ENCODE measurements at places on chromosomes 7 and 10.

DNA sequence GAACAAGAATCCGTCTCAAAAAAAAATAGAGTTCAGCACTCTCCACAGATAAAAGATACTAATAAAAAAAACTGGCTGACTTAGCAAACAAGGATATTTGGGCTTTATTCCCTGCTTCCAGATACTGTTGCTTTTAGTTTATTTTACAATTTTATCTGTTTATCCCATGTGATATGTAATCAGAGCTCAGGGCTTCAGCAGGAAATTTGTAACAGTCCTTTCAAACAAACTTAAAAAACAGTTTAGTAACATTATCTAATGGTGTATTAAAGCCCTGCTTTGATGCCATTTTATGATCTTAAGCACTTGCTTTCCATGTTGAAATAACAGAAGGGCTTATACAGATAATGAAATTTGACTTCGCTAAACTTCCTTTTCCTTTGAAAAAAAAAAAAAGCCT, 28.1 kb downstream of the DCLRE1A start:
- DNase-seq: no peak

GRCh38 chr10:113569576-113569975, 16.7 kb downstream of the HABP2 start:
- no peak for DNase-seq

GRCh38 chr10:130169136-130169859, 33.1 kb downstream of the GLRX3 start:
- DNase-seq: no peak

GRCh38 chr10:35353395-35353794, 17.1 kb downstream of the CCNY start:
- no peak for DNase-seq

DNA sequence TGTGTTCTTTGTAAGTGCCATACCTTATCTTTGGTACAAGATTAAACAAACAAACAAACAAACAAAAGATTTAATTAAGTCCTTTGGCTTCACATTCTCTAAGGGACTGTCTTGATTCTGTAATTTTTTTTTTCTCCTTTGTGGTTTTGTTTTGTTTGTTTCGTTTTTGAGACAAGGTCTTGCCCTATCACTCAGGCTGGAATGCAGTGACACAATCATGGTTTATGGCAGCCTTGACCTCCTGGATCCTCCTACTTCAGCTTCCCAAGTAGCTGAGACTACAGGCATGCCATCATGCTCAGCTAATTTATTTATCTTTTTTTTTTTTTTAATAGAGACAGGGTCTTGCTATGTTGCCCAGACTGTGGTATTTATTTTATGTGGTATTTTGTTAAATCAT, 165.8 kb downstream of the LRRC4 start:
- DNase-seq: no peak

GRCh38 chr7:26278770-26279169, 12.9 kb upstream of the SNX10 start:
- no peak for DNase-seq

- DNase-seq: no peak
Observed at GRCh38 chr10:83373671-83374070, 765.6 kb upstream of the GHITM start.

DNA sequence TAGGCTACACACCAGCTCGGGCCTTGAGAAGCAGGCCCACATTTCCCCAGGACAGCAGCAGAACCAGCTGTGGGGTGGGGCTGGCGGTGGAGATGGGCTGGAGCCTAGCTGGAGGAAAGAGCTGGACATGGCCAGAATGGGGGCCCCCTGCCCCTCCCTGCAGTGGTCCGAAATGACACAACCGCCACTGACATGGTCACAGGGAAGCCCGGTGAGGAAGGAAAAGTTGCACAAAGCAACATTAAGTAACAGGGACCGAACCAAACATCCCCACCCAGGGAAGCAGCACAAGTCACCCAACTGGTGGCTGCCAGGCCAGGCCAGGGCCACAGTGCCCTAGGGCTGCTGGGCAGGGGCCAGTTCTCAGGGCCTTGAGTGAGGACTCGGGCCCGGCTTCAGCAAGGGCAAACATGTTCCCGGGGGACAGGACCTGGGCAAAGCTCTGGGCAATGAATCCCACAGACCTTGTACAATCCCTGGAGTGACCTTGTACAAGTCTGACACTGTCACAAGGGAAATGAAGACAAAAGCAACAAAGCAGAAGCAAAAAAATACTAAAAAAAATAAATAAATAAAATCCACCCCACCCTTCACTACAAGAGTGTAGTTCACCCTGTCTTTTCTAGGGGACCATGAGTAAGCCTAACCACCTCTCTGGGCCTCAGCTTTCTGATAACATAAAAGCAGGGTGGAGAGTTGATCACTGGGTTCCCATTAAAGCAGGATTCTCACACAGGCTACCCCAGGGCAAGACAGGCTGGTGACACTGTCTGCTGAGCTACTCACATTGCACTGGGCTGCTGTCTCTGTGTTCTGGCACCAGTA, 33.0 kb downstream of the PSAP start:
- DNase-seq: no peak

DNA sequence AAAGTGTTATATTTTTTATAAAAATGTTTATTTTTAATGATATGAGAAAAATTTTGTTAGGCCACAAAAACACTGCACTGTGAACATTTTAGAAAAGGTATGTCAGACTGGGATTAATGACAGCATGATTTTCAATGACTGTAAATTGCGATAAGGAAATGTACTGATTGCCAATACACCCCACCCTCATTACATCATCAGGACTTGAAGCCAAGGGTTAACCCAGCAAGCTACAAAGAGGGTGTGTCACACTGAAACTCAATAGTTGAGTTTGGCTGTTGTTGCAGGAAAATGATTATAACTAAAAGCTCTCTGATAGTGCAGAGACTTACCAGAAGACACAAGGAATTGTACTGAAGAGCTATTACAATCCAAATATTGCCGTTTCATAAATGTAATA, 64.8 kb upstream of the CAPZA2 start:
- no peak for DNase-seq

GRCh38 chr7:36039243-36039642, 113.8 kb upstream of the EEPD1 start:
- DNase-seq: no peak

GRCh38 chr7:155527664-155528063, 18.7 kb downstream of the CNPY1 start:
- DNase-seq: no peak

GRCh38 chr7:151710646-151711434, 166.1 kb downstream of the PRKAG2 start:
- DNase-seq: no peak

DNA sequence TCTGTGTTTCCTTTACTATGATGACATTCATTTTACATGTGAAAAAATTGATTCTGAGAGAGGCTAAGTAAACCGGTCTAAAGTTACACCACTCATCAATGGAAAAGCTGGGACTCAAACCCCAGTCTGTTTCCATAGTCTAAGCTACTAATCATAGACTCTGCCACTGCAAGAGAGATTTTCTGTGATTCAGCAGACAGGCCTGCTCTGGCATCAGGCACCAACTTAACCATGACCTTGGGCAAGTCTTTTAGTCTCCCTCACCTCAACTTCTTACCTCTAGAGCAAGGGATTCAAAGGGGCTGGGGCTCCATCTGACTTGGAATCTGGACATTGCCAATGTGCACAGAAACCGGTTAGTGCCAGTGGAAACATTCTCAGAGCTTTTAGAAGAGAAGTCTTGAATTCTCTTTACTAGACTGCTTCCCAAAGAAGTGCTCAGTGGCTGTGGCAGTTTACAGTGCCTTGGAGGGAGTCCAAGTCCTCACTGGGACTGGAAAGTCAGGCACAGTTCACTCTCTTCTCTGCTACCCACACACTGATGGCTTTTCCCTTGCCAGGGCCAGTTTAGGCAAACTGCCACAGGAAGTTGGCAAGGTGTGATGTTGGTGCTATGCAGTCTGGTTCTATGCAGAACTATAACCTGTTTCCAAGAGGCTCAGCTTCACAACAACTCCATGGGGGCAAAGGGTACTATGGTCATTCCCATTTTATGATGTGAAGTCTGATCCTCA, 4.5 kb upstream of the BLNK start:
- DNase-seq: no peak

GRCh38 chr10:100723180-100723579, 22.2 kb upstream of the PAX2 start:
- no peak for DNase-seq

- no peak for DNase-seq
Observed at GRCh38 chr7:148882841-148883265, 1.2 kb downstream of the EZH2 start.

GRCh38 chr7:138886501-138886917, 88.5 kb upstream of the ATP6V0A4 start:
- DNase-seq: no peak

DNA sequence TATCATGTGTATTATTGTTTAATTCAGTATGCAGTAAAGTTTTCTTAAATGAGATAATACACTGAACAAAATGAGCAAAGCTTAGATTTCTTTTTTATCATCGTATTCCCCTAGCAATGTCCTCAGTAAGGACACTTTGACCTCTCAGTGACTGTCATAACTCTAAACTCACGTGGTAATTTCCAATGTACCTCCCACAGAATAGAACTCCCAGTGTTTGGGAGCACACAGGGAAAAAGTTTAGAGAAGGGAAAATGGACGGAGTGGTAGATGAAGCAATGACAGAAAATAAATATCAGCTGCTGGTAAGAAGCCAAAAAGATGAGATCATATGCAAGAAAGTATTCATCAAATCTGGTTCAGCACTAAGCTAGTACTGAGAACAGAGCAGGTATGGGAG, 758.6 kb upstream of the KCND2 start:
- DNase-seq: no peak

- DNase-seq: no peak
Observed at GRCh38 chr10:131144711-131145375, 166.7 kb downstream of the TCERG1L start.

GRCh38 chr10:33521062-33521461, 186.6 kb upstream of the NRP1 start:
- no peak for DNase-seq

GRCh38 chr7:105141068-105141467, 127.1 kb downstream of the KMT2E start:
- no peak for DNase-seq

GRCh38 chr7:37040330-37040729, 316.0 kb upstream of the AOAH start:
- DNase-seq: no peak

Data from activated naive CD4-positive, alpha-beta T cell treated with Interleukin-2 at 50 U/mL for 16 hours (primary cell).